Activated CD4-positive, CD25-positive, alpha-beta regulatory T cell (primary cell): ENCODE measurements at places on chromosomes 5 and 9.

GRCh38 chr5:146173597-146173996 lies 8.9 kb downstream of the LARS1 start:
- no peak for DNase-seq

DNA sequence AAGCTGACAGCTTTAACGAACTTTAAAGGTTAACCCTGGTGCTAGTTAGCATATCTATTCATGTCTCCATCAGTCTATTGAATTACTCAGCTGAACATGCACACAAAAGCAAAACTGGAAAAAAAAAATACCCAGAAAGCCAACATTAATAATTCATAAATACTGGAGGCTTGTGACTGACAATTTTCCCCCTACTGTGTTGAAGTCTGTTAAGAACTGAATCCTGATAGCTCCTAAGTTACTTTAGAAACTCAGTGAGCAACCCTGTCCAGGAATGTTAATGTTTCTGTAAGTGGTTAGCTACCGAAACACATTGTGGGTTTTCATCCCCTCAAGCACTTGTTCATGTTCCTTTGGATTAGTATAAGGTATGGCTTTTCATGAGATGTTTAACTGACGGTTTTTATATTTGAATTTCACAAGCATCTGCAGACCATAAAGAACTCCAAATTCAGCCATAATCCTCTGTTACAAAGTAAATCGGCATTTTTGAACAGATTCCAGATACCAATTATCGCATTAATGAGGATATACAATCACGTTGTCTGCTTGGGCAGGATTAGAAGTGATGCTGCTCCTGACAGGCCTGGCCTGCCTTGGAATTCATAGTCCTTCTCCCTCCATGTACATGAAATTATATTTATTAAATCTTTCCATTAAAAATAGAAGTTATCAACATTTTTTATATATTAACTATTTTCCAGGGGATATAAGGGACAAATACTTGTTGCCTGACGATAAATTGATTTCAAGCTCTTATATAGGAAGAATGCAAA lies 331.2 kb downstream of the TLE4 start:
- DNase-seq, result no peak

- DNase-seq, result no peak
Measured at GRCh38 chr5:147786142-147786541, 3.6 kb upstream of the JAKMIP2 start.

DNA sequence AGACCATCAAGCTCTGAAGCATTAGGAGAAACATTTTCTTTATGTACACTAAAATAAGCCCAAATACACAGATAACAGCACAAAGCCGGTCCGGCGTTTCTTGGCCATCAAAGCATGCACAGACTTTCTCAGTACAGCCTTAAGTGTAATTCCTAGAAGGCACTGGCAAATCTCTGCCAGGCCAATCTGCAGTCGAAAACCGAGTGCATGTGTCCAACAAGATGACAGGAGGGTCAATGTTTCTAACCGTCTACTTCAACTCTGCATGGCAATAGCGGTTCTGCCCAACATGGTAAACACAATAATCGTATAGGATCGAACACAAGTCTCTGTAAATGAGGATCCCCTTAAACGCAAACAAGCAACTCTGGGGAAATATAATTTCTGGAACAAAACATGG lies 1.1 kb downstream of the ARL15 start:
- no peak for DNase-seq

- DNase-seq, result no peak
Measured at GRCh38 chr9:82412586-82413305, 424.2 kb downstream of the SPATA31D1 start.

DNA sequence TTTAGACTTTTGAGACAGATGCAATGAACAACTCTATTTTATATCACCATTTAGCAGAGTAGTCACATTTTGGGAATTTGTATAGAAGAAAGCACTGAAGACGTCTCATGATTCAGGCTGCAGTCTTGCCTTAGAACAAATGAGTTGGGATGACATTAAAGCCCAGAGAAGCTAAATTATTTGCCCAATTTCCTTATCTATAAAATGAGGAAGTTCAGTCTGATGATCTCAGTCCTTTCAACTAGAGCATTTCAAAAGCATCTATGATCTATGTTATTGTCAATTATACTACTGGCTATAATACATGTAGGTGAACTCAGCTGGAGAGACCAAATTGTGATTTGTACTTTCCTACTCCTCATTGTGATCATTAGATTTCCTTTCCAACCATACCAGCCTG lies 154.1 kb downstream of the OSTF1 start:
- DNase-seq, result no peak

DNA sequence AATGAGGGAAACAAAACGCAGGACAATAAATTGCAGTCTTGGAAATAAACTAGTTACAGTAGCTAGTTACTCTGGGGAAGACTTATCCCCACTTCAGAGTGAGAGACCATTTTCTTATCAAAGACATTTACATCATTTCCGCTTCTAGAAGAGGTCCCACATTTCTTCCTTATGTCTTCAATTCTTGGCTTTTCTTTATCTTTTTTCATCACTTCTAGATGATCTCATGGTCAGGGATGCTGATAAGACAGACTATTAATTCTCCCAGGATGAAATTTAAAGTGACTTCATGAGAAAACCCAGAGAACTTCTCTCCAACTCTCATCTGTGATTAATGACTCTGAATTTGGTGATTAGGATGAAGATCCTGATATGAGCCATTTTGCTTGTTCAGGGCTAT lies 229.1 kb downstream of the MTRR start:
- DNase-seq, result no peak

DNA sequence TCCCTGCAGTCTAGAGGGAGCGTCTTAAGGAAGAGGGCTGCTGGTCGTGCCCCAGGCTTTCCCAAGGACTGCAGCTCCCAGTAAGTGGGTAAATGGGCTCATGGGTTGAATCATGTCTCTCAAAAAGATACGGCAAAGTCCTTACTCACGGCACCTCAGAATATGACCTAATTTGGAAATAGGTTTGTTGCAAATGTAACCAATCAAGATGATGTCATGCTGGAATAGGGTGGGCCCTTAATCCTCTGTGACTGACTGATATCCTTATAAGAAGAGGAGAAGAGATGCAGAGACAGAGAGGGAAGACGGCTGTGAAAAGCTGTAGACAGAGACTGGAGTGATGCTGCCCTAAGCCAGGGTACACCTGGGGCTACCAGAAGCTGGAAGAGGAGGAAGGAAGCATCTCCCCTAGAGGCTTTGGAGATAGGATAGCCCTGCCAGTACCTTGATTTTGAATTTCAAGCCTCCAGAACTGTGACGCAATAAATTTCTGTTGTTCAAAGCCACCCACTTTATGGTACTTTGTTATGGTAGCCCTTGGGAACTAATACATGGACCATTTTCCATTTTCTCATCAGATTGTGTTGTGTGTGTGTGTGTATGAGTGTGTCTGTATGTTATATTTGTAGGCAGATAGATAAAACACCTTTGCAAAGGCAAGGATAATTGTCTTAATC lies 15.0 kb downstream of the GALNT10 start:
- no peak for DNase-seq

DNA sequence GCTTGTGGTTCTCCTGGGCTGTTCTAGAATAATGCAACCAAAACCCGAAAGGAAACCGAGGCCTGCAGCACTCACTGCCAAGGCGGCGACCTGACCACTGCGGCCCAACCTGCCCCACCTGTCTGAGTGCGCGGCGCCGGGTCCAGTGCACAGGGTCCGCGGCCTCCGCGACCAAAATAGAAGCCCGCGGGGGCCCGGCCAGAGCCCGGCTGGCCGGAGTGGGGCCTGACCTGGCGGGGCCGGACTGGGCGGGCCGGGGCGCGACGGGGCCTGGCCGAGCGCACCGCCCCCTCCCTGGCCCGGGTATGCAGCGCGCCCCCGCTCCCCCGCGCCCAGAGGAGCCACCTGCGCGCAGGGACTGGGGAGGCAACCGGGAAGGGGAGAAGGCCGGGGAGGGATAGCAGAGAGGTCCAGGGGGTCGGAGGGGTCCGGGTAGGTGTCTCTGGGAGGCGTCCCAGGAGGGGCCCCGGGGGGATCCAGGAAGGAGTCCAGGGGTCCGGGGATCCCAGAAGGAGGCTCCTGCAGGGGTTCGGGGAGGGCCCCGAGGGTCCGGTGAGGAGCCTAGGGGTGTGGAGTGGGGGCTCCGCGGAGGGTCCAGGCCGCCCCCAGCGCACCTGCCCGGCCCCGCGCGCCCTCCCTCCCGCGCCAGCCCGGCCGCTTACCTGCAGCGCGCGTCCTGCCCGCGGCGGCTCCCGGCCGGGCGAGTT lies 503 bp downstream of the SEMA4D start:
- no peak for DNase-seq

DNA sequence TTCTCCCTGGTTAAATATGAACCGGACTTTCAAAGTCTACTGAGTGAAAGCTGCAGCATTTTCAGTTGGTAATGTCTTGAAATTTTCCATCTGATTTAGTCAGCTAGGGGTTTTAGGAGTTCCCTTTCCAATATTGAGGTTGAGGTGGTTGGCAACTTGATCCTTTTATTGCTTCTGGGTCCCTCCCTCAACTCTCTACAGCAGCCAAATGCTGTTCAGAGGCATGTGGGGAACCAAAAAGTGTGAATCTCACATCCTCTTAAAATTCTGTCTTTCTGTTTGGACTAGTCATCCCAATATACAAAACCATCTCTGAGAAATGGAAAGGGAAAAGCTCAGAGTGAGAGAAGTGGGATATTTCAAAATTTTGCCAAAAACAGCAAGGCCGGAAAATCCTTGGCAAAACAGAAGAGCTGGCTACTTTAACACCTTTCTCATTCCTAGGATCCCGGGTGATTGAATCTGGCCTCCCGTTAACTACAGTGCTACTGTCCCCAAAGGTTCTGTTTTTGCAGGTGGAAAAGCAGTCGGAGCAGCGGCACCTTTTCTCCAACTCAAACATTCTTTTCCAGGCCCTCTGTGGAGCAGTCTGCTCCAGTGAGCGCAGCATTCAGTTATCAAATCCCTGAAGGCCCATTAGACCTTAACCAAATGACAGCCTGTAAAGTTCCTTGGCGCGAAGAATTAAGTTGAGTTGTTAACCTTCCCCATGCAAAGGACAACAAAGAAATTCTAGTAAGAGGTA lies 345.9 kb upstream of the NUDT12 start:
- DNase-seq, result no peak

GRCh38 chr9:111016426-111017045 lies 21.7 kb downstream of the LPAR1 start:
- DNase-seq, result no peak

GRCh38 chr9:36298566-36298965 lies 40.3 kb upstream of the GNE start:
- no peak for DNase-seq

GRCh38 chr5:137265457-137265856 lies 233.7 kb downstream of the SPOCK1 start:
- DNase-seq, result no peak

- DNase-seq, result no peak
Measured at GRCh38 chr9:110777196-110777875, 108.7 kb downstream of the MUSK start.

- no peak for DNase-seq
Measured at GRCh38 chr9:131999692-132000551, 79.7 kb downstream of the MED27 start.

GRCh38 chr9:10612641-10613398 lies at the start of gene PTPRD:
Gene PTPRD, minus strand, starts transcription at chr9:10613002.
- no peak for DNase-seq

DNA sequence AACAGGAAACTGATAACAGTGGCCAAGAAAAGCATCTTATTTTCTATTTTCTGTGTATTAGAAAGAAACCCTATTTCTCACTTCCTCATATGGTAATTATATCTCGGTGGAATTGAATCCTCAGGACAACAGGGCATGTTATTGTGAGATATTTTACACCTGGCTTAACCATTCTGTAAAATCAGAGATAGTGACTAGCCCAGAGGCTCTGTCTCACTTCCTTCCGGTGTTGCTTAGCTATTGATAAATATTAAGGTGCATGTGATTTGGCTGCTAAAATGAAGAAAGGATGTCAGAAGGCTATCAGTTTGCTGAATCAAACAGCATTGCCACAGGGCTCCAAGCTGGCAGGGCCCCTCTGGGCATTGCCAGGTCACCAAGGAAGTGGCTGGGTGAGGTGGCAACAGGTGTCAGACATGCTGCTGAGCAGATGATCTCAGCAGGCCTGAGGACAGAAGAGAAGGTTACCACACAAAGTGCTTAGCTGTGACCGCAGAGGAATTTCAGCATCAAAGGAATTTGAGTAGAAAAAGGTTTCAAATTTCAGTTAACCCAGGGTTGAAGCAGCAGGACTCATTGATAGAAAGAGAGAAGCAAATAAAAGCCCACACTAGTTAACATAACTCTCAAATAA lies 330.7 kb downstream of the PDE4D start:
- no peak for DNase-seq

DNA sequence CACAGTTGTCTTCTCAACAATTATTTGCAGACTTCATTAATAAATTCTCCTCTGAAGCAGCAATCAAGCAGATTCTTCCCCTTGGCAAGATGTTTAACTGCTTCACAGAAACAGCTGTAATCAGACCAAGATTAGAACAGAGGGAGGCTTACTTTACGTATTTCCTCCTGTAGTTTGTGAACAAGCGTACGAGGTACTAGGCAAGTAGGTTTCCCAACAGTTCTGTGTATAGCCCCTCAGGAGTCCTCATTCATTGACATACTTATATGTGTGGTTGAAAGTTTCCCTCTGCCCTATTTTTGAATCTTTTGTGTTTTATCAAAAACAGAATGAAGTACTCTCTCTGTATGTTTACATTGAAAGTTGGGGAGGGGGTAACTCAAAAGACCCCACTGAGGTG lies 128.0 kb downstream of the SPATA31D1 start:
- no peak for DNase-seq

DNA sequence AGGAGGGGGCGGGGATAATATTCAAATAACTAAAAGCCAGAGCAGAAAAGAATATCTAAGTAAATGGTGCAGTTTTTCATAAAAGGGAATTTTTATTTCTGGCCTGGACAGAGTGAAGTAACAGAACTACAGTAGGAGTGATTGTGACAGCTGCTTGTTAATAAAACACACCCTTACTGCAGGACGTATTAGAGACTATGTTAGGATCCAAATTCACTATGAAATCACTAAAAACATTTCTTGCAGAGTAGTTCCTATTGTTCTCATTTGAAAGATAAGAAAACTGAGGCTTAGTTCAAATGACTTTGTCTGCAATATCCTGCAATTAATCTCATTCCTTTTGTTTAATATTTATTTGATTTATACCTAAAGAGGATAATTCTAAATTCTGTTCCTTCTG lies 39.5 kb downstream of the FAM174A start:
- no peak for DNase-seq

DNA sequence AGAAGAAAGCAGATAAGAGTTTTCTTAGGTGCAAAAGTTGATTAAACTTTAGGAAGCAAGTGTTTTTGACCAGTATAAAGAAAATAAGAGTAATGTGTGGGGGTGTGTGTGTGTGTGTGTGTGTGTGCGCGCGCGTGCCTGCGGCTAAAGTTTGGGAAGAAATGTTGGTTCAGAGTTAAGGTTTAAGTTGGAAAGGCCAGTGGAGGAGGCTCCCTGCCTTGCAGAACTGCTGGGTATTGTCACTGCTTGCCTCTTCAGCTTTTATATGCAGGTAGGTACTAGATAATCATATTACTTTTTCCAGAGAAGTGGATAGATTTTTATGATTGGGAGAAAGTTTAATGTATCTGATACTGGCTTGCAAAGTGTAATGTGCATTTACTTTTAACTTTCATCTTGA lies 2.0 kb downstream of the PIK3R1 start:
- no peak for DNase-seq
